Dorsolateral prefrontal cortex (tissue), 122 donors: ENCODE measurements at places on chromosomes 3 and 15.

DNA sequence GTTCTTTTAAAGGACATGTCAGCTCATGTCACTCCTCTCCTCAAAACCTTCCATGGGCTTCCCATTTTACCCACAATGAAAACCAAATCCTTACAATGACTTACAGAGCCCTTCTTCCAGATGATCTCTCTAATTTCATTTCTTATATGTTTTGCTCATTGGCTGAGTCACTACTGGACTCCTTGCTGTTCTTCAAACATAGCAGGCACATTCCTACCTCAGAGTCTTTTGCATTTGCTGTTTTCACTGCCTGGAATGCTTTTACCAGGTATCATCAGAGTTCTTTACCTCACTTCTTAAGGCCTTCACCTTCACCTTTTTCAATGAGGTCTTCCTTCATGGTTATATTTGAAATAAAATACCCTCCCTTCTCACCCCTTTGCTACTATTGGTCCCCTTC is 57.3 kb downstream of the NECTIN3 start:
- DNase-seq, result no peak

GRCh38 chr3:121330118-121330517 is 215.7 kb downstream of the POLQ start:
- DNase-seq, result peak; percentile 51

GRCh38 chr15:96807361-96807760 is 476.9 kb downstream of the NR2F2 start:
- no peak for DNase-seq

DNA sequence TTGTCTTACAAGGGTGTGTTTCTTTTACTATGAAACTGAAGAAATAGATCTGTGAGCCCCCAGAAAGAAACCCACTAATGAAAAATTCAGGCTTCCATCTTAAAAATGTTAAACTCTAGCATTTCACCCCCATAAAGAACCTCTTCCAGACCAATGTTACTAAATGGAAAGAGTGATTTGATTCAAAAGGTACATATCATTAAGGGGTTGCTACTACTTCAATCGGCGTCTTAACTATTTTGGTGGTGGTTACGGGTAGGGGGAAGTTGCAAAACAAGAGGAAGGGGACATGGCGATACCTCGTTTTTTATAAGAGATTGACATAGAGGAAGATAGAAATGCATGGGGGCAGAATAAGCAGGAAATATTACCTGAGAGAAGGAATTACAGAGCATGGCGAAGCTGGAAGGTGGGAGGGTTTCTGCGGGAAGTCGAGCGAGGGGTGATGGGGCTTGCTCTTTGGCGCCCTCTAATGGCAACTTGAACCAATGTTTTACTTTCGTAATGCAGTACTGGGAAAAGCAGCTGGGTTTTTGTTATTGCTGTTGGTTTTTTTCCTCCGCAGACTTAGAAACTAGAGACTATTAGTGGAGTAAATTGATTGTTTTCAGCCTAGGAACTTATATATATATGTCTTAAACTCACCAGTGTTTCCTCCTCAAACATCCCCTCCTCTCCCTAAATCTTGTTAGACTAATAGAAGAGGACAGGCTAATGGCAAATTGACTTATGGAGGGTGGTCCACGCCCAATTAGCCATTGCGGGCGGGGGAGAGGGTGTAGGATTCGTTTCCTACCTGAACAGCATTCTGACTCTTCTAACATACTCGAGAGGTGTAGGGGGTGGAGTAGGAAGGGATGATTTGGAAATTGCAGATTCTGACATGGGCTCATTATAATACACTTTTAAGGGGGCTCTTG is 11.3 kb upstream of the SOX2 start:
- peak; percentile 76 for DNase-seq

GRCh38 chr3:55454611-55455010 is 32.5 kb downstream of the WNT5A start:
- no peak for DNase-seq

GRCh38 chr3:117750674-117751269 is 1041.2 kb downstream of the TUSC7 start:
- DNase-seq, result no peak

GRCh38 chr3:27356976-27357375 is 12.2 kb downstream of the NEK10 start:
- DNase-seq, result no peak
